ENCODE measurements at places on chromosomes 2 and 18.

- no peak for DNase-seq
- no peaks in the 10 kb centered on the region for H3K27me3 ChIP-seq
- no peak overlapping the region for H3K4me3 ChIP-seq
Observed at GRCh38 chr2:86492048-86492453, 50.9 kb downstream of the KDM3A start.

- H3K27ac ChIP-seq: no peak overlapping the region
- no peak overlapping the region for H3K4me3 ChIP-seq
- no peaks in the 10 kb centered on the region for H3K36me3 ChIP-seq
Observed at GRCh38 chr2:134307334-134307733, 53.5 kb downstream of the MGAT5 start.

DNA sequence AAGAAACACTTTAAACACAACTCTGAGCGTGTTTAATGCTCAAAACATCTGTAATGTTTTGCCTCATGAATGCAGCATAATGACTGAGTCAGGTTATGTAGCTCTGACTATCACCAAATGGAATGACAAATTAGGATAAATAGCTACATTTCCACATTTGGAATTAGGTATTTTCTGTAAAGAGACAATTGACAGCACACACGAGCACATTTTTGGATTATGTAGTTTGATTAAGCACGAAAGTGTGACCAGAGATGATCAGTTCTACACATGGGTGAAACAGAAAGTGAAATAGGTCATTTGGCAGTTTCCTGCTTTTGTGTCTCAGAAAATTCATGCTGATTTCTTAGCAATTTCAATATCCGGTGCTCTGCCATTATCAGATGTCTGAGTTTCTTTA, 29.0 kb downstream of the LPIN1 start:
- DNase-seq: no peak
- H3K4me3 ChIP-seq: peak overlapping the region; percentile 15
- no peaks in the 10 kb centered on the region for H3K27me3 ChIP-seq
- H3K36me3 ChIP-seq: peaks cover 54% of the 10 kb centered on the region
- peak overlapping the region; percentile 73 for H3K27ac ChIP-seq

- no peaks in the 10 kb centered on the region for H3K4me1 ChIP-seq
- no peak overlapping the region for H3K4me3 ChIP-seq
- no peaks in the 10 kb centered on the region for H3K27me3 ChIP-seq
- DNase-seq: no peak
- no peaks in the 10 kb centered on the region for H3K36me3 ChIP-seq
Observed at GRCh38 chr2:46674488-46674887, 195.1 kb downstream of the TMEM247 start.

- no peak overlapping the region for H3K4me3 ChIP-seq
- DNase-seq: peak; percentile 87
- H3K27ac ChIP-seq: peak overlapping the region; percentile 91
Observed at GRCh38 chr2:28408764-28409599, 16.3 kb downstream of the FOSL2 start.

GRCh38 chr2:28447086-28447485, 48.8 kb upstream of the PLB1 start:
- no peak overlapping the region for H3K4me3 ChIP-seq
- H3K4me1 ChIP-seq: no peaks in the 10 kb centered on the region
- no peaks in the 10 kb centered on the region for H3K36me3 ChIP-seq
- no peak overlapping the region for H3K27ac ChIP-seq
- no peak for DNase-seq
- H3K27me3 ChIP-seq: no peaks in the 10 kb centered on the region

GRCh38 chr2:130911482-130911881, 74.8 kb downstream of the ARHGEF4 start:
- no peaks in the 10 kb centered on the region for H3K4me1 ChIP-seq
- no peaks in the 10 kb centered on the region for H3K27me3 ChIP-seq
- no peak overlapping the region for H3K27ac ChIP-seq

- no peak overlapping the region for H3K4me3 ChIP-seq
- no peaks in the 10 kb centered on the region for H3K4me1 ChIP-seq
- H3K36me3 ChIP-seq: no peaks in the 10 kb centered on the region
- H3K27me3 ChIP-seq: no peaks in the 10 kb centered on the region
- H3K27ac ChIP-seq: no peak overlapping the region
Observed at GRCh38 chr2:53610260-53610659, 157.3 kb upstream of the CHAC2 start.

GRCh38 chr2:227477291-227477690, 5.3 kb downstream of the AGFG1 start:
- peaks cover 33% of the 10 kb centered on the region for H3K4me1 ChIP-seq
- no peaks in the 10 kb centered on the region for H3K36me3 ChIP-seq
- H3K27me3 ChIP-seq: no peaks in the 10 kb centered on the region
- H3K4me3 ChIP-seq: no peak overlapping the region

GRCh38 chr2:201436141-201436540, 15.1 kb downstream of the TRAK2 start:
- H3K36me3 ChIP-seq: no peaks in the 10 kb centered on the region
- DNase-seq: no peak
- H3K27ac ChIP-seq: no peak overlapping the region
- no peak overlapping the region for H3K4me3 ChIP-seq

DNA sequence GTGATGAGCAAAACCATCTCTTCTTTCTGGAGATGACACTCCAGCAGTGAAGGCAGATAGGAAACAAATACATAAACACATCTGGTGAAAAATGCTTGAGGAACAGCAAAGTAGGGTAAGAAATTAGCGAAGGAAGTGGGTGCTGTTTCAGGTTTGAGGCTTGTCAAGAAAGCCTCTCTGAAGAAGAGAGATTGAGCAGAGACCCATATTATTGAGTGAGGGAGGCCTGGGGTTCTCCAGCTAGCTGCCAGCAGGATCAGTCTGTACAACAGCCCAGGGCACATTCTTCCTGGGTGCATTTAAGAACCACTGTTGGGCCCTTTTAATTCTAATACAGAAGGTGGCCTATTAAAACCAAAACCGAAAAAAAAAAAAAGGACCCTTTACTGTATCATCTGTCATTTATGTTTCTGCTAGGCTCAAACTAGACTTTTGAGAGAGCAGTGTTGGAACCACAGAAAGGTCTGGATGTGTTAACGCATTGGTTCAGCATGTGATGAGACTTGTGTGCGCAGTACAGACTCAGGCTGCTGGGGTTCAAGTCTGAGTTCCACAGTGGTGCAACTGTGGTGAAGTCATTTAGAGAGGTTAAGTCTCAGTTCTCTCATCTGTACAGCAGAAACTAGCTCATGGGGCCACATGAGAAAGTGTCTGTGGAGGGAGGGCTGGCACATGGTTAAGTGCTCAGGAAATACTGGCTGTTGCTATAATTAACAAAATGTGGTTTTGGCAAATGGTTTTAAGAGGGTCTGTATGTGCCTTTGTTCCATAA, 28.9 kb downstream of the MGAT5 start:
- DNase-seq: no peak
- H3K36me3 ChIP-seq: no peaks in the 10 kb centered on the region
- no peaks in the 10 kb centered on the region for H3K27me3 ChIP-seq
- no peak overlapping the region for H3K4me3 ChIP-seq

- no peak overlapping the region for H3K4me3 ChIP-seq
- no peak overlapping the region for H3K27ac ChIP-seq
- DNase-seq: no peak
- H3K27me3 ChIP-seq: peaks cover 32% of the 10 kb centered on the region
- no peaks in the 10 kb centered on the region for H3K36me3 ChIP-seq
Observed at GRCh38 chr2:219428469-219428868, 6.2 kb upstream of the SPEG start.

DNA sequence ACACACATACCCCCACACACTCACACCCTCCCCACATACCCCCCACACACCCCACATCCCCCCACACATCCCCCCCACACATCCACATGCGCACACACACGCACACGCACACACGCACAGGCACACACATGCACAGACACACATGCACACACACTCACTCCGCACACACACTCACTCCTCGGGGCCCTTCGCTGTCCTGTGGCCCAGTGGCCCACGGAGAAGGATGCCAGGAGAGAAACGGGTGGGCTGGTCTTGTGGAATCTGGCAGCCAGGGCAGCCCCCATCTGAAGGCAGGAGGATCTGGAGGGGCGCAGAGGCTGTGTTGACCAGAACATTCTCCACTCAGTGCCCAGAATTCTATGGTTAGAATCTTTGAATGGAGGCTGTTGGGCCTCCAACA, 51.6 kb downstream of the ACAA2 start:
- no peaks in the 10 kb centered on the region for H3K36me3 ChIP-seq
- no peak overlapping the region for H3K27ac ChIP-seq
- no peaks in the 10 kb centered on the region for H3K4me1 ChIP-seq
- peaks cover 10% of the 10 kb centered on the region for H3K27me3 ChIP-seq
- H3K4me3 ChIP-seq: no peak overlapping the region

- DNase-seq: no peak
- no peaks in the 10 kb centered on the region for H3K36me3 ChIP-seq
- no peak overlapping the region for H3K4me3 ChIP-seq
- H3K27me3 ChIP-seq: no peaks in the 10 kb centered on the region
- no peak overlapping the region for H3K27ac ChIP-seq
Observed at GRCh38 chr2:26595146-26595545, 46.0 kb downstream of the CIB4 start.

- no peaks in the 10 kb centered on the region for H3K27me3 ChIP-seq
- no peak overlapping the region for H3K4me3 ChIP-seq
- no peak overlapping the region for H3K27ac ChIP-seq
- no peaks in the 10 kb centered on the region for H3K36me3 ChIP-seq
- no peak for DNase-seq
- H3K4me1 ChIP-seq: no peaks in the 10 kb centered on the region
Observed at GRCh38 chr2:3839476-3839875, 136.1 kb downstream of the DCDC2C start.

DNA sequence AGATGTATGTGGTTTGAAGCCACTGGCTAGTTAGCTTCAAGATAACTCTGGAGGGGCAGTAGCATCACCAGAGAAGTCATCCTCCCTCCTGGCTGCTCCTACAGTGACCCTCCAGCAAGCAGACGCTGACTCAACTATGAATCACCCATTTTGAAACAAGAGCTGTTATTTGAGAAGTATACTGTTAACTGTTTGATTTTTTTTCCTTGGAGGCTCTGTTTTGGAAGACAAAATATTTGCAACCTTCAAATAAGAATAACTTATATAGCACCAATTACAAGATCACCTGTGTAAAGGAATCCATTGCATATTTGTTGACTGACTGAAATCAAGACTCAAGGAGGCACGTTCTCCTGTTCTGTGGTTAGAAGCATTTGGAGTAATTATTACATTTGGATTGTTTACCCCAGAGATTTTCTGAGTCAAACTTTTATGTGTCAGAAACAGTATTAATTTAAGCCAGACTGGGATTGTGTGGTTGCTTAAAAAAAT, 313.8 kb downstream of the MTX2 start:
- H3K27me3 ChIP-seq: no peaks in the 10 kb centered on the region
- H3K27ac ChIP-seq: no peak overlapping the region
- no peak for DNase-seq
- H3K4me3 ChIP-seq: no peak overlapping the region
- no peaks in the 10 kb centered on the region for H3K4me1 ChIP-seq

- H3K36me3 ChIP-seq: no peaks in the 10 kb centered on the region
- no peak for DNase-seq
- H3K27me3 ChIP-seq: no peaks in the 10 kb centered on the region
Observed at GRCh38 chr2:119657466-119658145, 21.4 kb upstream of the TMEM177 start.

DNA sequence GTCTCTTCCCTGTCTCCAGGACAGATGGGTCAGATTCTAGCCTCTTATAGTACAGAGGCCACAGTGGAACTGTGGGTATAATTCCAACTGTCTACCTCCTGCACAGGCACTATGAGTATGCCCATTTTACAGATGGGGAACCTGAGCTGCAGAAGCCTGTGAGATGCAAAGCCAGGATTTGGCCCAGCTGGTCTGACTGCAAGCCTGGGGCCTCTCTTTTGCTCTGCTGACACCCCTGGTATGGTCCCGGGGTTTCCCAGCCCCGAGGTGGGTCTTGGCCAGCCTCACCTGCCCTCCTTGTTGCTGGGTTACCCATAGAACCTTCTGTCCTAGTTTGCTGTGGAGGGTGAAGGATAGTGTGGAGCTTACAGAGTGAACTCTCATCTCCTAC, 9.8 kb downstream of the HS6ST1 start:
- no peak overlapping the region for H3K27ac ChIP-seq
- no peak overlapping the region for H3K4me3 ChIP-seq
- no peaks in the 10 kb centered on the region for H3K4me1 ChIP-seq
- no peaks in the 10 kb centered on the region for H3K27me3 ChIP-seq

GRCh38 chr2:191631754-191632153, 46.2 kb upstream of the NABP1 start:
- H3K27me3 ChIP-seq: no peaks in the 10 kb centered on the region
- DNase-seq: no peak
- H3K27ac ChIP-seq: no peak overlapping the region
- H3K4me3 ChIP-seq: no peak overlapping the region
- no peaks in the 10 kb centered on the region for H3K36me3 ChIP-seq

DNA sequence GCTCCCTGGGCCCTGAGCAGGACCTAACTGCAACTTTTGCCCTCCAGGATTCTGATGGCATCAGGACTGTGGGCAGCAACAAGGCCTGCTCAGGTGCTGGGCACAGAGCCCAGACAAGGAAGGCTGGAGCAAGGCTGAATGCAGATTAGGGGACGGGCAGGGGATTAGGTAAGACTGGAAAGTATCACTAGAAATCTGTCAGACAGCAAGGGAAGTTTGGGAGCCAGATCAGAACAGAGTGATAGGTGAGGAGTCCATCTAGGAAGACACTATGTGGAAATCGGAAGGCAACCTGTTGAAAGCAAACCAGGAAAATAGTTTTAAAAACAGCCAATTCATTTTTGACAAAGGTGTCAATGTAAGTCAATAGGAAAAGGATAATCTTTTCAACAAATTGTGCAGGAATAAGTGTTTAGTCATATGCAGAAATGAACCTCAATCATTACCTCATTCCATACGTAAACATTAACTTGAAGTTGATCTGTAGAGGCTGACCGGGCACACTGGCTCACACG, 56.4 kb upstream of the STPG4 start:
- no peaks in the 10 kb centered on the region for H3K4me1 ChIP-seq
- H3K4me3 ChIP-seq: no peak overlapping the region
- no peaks in the 10 kb centered on the region for H3K27me3 ChIP-seq
- H3K27ac ChIP-seq: no peak overlapping the region
- no peak for DNase-seq

DNA sequence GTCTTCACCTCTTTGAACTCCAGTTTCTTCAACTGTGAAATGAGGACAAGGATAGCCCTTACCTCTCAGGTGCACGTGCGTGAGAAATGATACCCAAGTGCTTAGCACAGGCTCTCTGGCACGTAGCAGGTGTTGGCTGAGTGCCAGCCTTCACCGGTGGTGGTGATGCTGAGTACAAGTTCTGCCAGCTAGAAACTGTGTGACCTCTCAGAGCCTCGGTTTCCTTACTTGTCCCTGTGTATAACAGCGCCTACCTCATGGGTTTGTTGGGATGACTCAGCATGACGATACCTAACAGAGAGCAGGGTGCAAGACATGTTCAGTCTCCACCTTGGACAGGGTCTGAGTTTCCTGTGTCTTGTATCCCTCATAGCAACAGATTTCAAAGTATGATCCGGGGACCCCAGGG, 205.1 kb downstream of the TNS1 start:
- no peaks in the 10 kb centered on the region for H3K4me1 ChIP-seq
- no peak for DNase-seq
- H3K4me3 ChIP-seq: no peak overlapping the region
- H3K27me3 ChIP-seq: no peaks in the 10 kb centered on the region
